Activated CD4-positive, alpha-beta T cell treated with anti-CD3 and anti-CD28 coated beads for 24 hours (primary cell): ENCODE measurements at places on chromosomes 12 and 14.

GRCh38 chr14:67816326-67817002 is at the start of gene ZFYVE26:
Gene ZFYVE26 (minus strand): TSS chr14:67816590. CDS start chr14:67815963, 627 bp downstream.
- DNase-seq = peak; percentile 77

DNA sequence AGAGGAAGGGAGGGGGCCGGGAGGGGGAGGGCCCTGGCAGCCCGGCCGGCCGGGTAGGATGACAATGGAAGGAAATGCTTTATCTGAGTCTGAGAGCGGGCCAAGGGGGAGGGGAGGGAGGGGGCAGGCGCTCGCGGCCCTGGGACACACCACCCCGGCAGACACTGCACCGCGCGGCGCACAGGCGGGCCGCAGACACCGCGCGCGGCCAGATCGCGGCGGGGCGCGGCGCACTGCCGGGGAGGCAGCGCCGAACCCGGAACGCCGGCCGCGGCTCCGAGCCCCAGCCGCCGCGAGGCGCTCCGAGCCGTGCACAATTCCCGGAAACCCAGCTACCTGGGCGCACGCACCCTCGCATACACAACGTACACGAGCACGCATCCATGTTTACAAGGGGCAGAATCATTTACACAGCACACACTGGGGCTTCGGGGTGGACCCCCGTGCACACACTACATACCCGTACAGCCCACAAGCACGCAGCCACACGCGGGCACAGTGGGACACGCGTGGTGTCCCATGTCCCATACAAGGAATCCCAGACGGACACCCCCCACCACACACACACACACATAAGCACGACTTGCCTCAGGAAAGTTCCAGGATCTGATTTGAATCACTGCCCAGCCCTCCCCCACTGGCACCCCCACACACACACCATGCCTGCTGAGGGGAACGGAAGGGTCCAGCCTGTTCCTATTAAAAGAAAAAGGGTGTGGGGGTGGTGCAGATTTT is at the start of gene HDAC7:
Gene HDAC7 (minus strand): TSS at position 8 of the 735 bp plus-strand sequence. CDS start 118 bp downstream, outside the sequence.
- peak; percentile 65 for DNase-seq

DNA sequence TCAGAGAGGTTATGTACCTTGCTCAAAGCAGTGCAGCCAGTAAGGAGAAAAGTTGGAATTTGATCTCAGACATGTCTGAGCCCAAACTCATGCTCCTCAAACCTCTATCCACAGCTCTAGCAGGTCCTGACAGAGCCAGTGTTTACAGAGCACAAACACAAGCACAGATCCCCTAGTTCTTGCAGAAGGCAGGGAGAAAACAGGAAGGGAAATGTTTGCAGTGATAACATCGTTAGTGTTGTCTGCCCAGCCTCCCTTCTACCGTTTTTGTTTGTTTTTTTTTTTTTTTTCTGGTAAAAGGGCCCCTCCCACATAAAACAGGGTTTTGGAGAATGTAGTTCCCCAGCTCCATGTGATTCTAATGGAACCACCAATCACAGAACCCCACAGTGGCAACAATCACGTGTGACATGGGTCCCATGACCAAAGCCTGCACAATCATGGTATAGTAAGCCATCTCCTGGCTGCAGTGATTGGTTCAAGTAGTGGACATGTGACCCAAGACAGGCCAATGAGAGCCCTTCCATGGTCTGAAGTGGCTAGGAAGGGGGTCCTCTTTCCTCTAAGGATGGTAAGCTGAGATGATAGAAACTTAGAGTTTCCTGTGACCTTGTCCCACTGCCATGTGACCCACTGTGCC is 513.4 kb downstream of the MED13L start:
- no peak for DNase-seq

GRCh38 chr14:86038387-86039042 is 508.6 kb downstream of the FLRT2 start:
- peak; percentile 10 for DNase-seq

DNA sequence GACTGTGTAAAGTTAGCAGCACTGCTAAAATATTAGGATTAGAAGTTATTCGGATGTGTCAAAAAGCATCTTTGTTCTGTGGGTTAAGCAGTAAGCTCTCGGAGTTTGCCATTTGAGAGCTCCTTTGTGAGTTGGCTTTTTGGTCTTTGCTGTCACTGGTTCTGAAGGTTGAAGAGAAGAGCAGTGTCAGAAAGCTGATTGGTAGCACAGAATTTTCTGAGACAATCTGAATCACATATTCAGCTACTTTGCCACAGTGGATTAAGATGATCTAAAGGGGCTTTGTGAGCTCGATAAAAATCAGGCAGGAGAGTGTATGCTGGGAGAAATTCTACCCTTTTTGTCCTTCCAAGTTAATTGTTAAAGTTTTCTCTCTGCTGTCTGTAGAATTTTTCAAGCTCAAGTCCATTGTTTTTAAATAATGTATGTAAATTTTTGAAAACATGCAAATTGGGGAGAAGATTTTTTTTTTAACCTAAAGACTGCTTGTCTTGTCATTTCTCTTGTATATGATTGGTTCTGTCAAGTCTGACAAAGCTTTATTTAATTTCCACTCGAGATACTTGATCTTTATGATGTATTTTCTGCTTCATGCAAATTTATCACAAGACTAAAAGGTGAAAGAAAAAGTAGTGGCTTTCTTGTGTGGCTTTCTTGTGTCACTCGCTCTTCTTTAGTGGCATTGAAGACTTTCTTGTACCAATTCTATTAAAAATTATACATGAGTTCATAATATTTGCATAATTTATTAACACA is 307.3 kb downstream of the EGLN3 start:
- DNase-seq = no peak

GRCh38 chr14:75242546-75243273 is 35.9 kb upstream of the FOS start:
- DNase-seq = no peak

GRCh38 chr14:32697704-32698103 is 241.0 kb upstream of the NPAS3 start:
- DNase-seq = no peak

DNA sequence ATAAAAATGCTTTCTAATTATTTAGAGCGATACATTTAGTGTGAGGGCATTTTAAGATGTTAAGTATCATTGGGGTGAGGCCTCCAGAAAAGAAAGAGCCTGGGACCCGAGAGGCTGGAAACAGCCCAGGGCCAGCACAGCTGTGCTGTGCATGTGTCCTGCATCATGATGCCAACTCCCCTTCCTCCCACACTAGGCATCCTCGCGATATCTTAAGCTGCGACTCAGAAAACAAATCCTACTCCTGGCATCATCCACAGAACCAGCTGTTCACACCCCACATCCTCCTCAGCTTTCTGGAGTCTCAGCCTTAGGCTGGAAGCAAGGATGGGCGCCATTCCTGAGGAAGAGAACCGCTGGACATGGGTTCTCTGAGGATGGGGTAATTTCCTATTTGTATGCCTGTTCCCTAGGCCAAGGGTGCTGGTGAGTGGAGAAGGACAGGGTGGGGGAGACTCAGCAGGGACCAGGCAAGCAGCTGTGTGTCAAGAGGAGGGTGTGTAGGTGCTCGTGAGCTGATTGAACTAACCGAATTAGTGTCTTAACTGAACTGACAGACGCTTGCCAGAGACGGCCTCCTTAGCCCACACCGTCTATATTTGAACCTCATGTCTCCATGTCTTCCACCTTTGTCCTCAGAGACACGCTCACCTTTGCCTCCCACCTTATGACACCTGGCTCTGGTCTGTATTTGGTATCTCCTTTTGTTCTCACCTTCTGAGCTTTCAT is 15.6 kb upstream of the MCRS1 start:
- DNase-seq = no peak

- DNase-seq = no peak
Observed at GRCh38 chr12:52063082-52063924, 6.5 kb upstream of the ATG101 start.

- DNase-seq = no peak
Observed at GRCh38 chr12:607541-608001, 55.7 kb downstream of the NINJ2 start.

DNA sequence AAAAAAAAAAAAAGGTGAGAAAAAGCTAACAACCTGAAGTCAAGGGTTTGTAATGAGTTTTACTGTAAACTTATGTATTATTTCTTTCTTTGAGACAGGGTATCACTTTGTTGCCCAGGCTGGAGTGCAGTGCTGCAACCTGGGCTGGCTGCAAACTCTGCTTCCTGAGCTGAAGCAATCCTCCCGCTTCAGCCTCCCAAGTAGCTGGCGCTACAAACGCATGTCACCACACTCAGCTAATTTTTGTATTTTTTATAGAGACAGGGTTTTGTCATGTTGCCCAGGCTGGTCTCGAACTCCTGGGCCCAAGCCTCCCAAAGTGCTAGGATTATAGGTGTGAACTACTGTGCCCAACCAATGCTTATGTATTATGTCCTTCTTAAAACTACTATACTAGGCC is 9.2 kb downstream of the ATF7 start:
- DNase-seq = no peak

- DNase-seq = no peak
Observed at GRCh38 chr12:78406828-78407227, 457.7 kb upstream of the SYT1 start.
